ENCODE measurements at places on chromosomes 12 and 14.

DNA sequence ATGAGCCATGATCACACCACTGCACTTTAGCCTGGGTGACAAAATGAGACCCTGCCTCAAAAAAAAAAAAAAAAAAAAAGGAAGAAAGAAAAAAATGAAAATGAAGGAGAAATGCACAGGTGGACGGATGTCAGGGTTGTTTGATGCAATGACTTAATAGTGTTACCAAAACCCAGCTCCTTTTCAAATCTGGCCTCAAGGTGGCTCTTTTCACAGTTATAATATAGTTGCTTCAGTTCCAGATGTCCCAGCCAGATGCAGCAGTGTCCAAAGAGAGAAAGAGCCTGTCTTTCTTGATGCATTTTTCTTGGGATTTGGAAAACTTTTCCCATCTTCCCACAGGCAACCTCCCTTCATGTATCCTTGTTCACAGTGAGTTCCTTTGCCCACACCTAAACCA lies 36.5 kb downstream of the KCNMB4 start:
- peak; percentile 7 for DNase-seq

- DNase-seq, result no peak
These were observed 120.9 kb upstream of the GSC start for GRCh38 chr14:94890785-94891184.

DNA sequence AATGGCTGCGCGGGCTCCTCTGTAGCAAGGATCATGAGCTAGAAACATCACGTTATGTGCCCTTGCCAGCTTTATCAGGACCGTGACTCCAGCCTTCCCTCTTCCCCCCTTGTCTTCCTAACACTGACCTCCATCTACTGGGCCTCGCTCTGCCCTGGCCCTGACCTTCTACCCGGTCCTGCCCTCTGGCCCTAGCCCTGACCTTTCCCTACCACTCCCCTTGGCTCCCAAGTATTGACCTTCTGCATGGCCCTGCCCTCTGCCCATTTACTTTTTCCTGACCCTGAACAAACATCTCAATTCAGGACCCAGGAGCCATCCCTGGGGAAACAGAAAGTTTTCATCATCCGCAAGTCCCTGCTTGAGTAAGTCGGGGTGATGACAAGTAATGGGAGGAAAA lies 2.0 kb downstream of the SOAT2 start:
- DNase-seq, result no peak

DNA sequence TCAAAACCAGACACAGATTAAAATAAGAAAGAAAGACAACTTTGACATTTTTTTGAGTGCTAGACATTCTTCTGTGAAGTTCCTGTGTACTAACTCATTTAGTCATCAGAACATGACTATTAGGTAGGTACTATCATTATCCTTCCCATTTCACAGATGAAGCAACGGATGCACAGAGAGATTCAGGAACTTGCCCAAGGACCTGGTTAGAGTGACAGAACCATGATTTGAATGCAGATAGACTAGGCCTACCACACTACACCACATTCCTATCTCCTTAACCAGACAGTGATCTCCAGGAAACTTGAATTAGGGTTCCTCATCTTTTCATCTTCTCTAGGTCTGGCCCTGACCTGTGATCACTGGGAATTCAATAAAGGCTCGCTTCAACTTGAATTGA lies 54.4 kb upstream of the MED13L start:
- no peak for DNase-seq

GRCh38 chr12:124087266-124088051 lies 114.4 kb downstream of the ZNF664 start:
- no peak for DNase-seq

GRCh38 chr12:42277396-42278127 lies 39.5 kb upstream of the YAF2 start:
- no peak for DNase-seq

DNA sequence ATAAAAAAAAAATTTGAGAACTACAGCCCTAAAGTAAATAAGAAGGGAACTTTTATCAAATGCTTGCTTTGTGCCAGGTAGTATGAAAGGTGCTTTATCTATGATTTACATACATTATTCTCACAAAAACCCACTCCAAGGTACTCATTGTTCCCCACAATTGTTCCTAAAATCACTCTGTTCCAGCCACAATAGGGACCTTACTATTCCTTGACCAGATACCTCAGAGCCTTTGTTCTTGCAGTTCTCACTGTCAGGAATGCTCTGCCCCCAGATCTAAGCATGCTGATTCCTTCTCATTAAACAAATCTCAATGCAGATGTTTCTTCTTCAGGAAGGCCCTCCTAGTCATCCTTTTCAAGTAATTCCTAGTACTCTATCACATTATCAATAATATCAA lies 60.2 kb downstream of the PPP1R12A start:
- no peak for DNase-seq

GRCh38 chr14:41022932-41023331 lies 583.7 kb upstream of the LRFN5 start:
- DNase-seq, result peak; percentile 38

GRCh38 chr14:102293781-102294180 lies 11.2 kb downstream of the MOK start:
- no peak for DNase-seq

DNA sequence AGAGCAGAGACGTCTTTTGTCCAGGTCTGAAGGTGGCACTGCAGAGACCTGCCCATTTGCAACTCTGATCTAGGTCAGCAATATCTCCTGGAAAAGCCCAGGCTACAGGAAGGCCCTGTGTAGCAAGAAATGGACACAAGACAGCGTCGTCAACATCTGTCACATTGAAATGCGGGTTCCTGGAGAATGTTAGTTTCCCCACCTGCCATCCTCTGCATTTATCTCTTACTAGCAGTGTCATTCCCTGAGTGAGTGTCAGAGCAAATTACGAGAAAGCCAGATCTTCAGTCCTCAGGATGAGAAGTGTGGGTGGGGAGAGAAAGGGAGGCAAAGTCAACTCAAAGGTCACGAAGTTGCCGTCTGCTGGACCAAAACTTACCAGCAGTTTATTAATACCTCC lies 27.4 kb upstream of the FLVCR2 start:
- DNase-seq, result no peak

DNA sequence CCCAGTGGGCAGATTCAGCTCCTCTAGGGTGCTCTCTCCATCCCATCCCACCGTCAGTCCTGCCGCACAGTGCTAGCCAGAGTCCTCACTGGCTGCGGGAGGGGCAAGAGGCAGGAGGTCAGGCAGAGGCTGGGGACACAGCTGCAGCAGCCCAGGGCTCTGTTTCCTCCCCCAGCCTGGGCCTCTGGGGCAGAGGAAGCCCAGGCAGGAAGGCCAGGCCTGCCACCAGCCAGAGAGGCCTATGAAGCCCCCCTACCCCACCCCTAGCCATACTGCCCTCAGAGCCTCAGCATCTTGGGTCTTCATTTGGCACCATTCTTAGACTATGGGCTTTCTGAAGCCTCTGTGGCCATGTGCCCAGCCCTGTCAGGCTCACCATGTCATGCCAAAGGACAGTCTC lies 3.4 kb downstream of the ACVRL1 start:
- DNase-seq, result no peak

DNA sequence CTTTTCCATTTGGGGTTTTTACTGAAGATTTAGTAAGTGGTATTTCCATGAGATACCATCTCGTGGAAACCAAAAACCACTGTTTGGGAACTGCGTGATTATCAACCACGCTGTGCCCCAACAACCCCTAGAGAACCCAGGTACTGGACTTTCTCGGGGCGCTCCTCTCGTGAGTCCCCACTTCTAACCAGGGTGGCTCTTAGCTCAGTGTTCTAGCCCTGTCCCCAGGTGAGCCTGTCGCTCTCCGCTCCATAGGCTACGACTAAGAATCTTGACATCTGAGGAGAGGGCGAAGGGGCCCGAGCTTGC lies 686 bp downstream of the MCRS1 start:
- DNase-seq, result no peak

- no peak for DNase-seq
These were observed 42.1 kb upstream of the STRN3 start for GRCh38 chr14:31068235-31068634.

- no peak for DNase-seq
These were observed 24.1 kb upstream of the PELI2 start for GRCh38 chr14:56094076-56094475.

DNA sequence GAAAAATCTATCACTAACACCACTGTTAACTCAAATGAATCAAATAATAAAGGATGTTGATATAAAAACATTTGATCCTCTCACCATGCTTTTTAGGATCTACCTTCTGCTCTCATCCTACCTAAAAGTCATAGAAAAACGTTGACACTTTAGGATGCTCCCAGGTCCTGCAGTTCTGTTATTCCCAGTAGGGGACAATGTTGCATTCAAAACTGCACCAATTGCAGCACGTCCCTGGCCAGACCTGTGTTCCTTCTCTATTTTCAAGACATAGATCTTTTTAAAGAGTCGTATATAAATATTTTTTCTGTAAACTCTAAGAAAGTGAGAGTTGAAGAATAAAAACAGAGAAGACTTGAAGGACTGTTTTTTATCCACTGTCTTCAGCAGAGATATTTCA lies 8.8 kb downstream of the AICDA start:
- DNase-seq, result no peak

GRCh38 chr14:31000629-31001338 lies 24.7 kb upstream of the AP4S1 start:
- no peak for DNase-seq

- no peak for DNase-seq
These were observed 56.8 kb downstream of the DUSP16 start for GRCh38 chr12:12505544-12506495.

- no peak for DNase-seq
These were observed 45.1 kb upstream of the CHGA start for GRCh38 chr14:92877757-92878431.

DNA sequence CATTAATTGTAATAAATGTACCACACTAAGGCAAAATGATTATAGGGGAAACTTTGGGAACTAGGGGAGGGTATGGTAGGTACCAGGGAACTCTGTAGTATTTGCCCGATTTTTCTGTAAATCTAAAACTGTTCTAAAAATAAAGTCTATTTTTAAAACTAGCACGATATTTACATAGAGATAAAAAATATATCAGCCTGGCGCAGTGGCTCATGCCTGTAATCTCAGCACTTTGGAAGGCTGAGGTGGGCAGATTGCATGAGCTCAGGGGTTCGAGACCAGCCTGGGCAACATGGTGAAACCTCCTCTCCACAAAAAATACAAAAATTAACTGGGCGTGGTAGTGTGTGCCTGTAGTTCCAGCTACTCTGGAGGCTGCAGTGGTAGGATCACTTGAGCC lies 32.4 kb downstream of the TMEM116 start:
- no peak for DNase-seq

- DNase-seq, result peak; percentile 84
These were observed 122.2 kb upstream of the CCDC175 start for GRCh38 chr14:59698793-59699192.

GRCh38 chr12:119998471-119999245 lies 9.6 kb downstream of the BICDL1 start:
- DNase-seq, result no peak

GRCh38 chr12:19654650-19655376 lies 215.5 kb downstream of the AEBP2 start:
- no peak for DNase-seq

DNA sequence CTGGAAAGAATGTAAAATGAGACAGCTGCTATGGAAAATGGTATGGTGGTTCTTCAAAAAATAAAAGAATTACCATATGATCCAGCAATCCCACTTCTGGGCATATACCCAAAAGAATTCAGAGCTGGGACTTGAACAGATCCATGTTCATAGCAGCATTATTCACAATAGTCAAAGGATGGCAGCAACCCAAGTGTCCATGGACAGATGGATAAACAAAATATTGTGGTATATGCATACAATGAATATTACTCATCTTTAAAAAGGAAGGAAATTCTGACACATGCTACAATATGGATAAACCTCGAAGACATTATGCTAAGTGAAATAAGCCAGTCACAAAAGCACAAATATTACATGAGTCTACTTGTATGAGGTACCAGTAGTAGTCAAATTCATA lies 9.1 kb downstream of the RAB2B start:
- peak; percentile 72 for DNase-seq

- DNase-seq, result peak; percentile 50
These were observed at the start of gene PPP2R5C for GRCh38 chr14:101761032-101761880. PPP2R5C (plus strand) TSS chr14:101761709; CDS start chr14:101761894, 185 bp downstream.

GRCh38 chr12:53004178-53004577 lies 2.1 kb upstream of the EIF4B start:
- peak; percentile 87 for DNase-seq

- DNase-seq, result no peak
These were observed 3.3 kb downstream of the TMEM121 start for GRCh38 chr14:105529569-105530284.

GRCh38 chr14:93008381-93008780 lies 85.4 kb downstream of the CHGA start:
- DNase-seq, result no peak

DNA sequence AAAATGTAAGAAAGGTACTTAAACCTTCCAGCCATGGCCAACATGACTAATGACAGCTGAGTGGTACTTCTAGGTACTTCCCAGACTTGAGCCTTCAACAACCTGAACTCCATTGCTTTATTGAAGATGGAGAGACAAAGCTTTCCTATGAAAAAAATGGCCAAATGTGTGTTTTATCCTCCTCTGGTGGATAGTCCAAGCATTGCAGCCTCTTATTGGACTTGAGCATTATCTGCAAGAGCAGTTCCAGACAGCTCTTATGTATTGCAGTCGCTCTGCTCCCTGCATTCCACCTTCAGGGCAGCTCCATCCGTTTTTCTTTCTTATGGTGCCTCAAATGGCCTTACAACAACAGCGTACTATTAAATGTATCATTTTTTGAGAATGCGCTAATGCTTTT lies 588.2 kb downstream of the NRXN3 start:
- peak; percentile 63 for DNase-seq

- DNase-seq, result no peak
These were observed 71.0 kb downstream of the RFLNA start for GRCh38 chr12:124365726-124366430.

- DNase-seq, result peak; percentile 33
These were observed 24.2 kb downstream of the GOLGA3 start for GRCh38 chr12:132804426-132804861.

DNA sequence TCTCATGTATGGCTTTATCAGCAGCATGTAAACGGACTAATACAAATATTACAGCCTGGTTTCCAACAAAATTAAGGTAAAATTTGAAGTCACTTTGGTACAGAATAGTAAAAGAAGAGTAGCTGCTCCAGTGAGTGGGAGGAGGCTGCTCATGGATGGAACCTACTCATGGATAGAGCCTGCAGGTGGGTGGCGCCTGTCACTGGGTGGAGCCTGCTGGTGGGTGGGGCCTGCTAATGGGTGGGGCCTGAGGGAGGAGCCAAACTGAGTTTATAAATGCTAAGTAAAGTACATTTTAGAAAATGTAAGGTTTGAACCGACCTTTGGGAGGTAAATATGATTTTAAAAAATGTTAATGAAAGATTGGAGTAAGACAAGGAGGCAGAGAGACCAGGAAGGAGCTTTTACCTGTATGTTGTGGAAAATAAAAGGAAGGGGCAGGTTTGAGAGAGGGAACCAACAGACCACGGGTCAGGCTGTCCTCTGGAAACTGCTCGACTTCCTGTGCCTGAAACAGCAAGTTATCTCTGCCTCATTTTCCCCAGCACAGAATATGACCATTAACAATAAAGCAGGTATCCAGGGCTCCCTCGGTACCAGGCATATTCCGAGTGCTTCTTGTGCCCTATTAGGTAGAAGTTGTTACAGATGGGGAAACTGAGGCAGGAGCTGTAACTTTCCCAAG lies 55.9 kb upstream of the SEL1L start:
- DNase-seq, result peak; percentile 3

GRCh38 chr12:118102609-118103008 lies 1.2 kb downstream of the VSIG10 start:
- DNase-seq, result no peak

GRCh38 chr12:50918584-50919316 lies 33.6 kb upstream of the HIGD1C start:
- no peak for DNase-seq

Data from bronchial epithelial cell (primary cell).